ENCODE measurements at places on chromosomes 11 and 22.
A peak's percentile ranks its signal among the peaks of the same experiment; 100 is the strongest.

DNA sequence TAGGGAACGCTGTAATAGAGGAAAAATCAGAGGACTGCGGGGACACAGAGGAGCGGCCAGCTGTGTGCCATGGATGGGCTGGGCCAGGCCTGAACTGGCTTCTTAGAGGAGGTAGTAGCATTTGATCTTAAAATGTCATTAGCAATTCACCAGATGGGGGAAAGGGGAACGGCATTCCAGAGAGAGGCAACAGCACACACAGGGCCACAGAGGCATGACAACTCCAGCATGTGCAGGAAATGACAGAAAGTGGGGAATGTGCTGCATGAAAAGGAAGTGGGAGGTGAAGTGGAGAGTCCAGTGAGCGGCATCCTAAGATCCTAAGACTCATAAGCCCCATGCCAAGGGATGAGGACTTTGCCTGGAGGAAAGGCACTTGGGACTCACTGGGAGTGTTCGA, 69.0 kb downstream of the UBASH3B start:
- DNase-seq, result no peak

DNA sequence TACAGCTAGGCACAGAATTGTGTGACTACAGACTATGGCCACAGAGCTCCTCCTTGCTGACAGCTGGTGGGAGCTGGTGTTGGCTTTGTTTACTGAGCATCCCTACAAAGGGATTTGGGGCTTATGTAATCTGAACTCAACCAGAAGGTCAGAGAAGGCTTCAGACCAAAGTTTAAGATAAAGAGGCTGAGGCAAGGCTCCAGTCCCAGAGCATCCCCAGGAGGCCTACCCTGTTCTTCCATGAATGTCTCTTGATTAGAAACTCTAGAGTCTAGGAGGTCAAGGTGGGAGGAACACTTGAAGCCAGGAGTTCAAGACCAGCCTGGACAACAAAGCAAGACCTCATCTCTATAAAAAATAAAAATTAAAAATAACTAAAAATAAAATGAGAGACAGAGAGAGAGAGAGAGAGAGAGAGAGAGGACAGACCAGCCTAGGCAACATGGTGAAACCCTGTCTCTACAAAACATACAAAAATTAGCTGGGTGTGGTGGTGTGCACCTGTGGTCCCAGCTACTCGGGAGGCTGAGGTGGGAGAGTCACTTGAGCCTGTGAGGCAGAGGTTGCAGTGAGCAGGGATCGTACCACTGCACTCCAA, 125.5 kb upstream of the SERPIND1 start:
- DNase-seq, result no peak

GRCh38 chr11:22069844-22070243, 123.0 kb upstream of the ANO5 start:
- no peak for DNase-seq

DNA sequence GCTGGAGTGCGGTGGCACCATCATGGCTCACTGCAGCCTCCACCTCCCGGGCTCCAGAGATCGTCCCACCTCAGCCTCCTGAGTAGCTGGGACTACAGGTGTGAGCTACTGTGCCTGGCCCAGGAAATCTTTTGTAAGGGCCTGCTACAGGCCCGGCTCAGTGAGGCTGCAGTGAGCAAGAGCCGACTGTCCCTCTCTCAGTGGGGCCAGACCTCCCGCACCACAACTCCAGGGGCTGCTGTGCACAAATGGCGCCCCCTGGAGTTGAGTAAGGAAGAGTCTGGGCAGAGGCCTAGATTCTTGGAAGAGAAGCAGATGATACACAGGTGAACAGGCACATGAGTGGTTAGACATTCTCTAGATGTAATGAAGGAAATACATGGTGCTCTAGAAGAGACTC, 7.0 kb downstream of the SERHL2 start:
- no peak for DNase-seq

DNA sequence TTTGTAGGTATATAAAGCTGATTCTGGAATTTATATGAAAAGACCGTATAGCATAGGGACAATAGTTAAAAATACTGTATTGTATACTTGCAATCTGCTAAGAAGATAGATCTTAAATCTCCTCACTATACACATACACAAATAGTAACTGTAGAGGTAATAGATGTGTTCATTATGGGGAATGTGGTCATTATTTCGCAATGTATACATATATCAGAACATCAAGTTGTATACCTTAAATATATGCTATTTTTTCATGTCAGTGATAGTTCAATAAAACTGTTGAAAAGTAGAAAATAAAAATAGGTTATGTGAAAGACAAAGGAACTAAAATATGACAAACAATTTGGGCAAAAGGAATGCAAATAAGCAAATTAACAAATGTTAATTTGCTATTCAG, 35.2 kb upstream of the LIN7C start:
- DNase-seq, result no peak

- peak; percentile 5 for DNase-seq
Measured at GRCh38 chr11:33248416-33248971, 8.7 kb upstream of the HIPK3 start.

DNA sequence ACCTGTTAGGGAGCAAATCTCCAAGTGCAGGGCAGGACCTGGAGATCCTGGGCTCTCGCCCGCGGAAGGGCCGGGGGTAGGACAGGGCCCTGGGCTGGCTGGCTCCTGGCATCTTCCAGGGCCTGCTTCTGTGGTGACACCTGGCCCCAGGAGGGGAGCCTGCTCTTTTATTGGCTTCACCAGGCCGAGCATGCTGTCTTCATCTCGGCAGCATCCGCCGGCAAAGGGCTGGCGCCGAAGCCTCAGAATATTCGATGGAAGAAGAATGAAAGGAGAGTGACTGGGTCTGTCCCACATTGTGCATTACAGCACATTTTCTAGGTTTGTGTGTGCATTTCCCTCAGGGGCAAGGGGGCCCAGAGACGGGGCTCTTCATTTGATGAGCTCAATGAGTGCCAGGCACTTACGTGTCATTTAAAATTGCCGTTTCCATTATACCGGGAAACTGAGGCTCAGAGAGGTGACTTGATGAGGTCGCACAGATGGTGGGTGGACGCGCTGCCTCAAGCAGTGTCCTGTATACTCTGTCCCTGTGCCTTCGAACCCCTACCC, 70.0 kb downstream of the RBX1 start:
- no peak for DNase-seq

DNA sequence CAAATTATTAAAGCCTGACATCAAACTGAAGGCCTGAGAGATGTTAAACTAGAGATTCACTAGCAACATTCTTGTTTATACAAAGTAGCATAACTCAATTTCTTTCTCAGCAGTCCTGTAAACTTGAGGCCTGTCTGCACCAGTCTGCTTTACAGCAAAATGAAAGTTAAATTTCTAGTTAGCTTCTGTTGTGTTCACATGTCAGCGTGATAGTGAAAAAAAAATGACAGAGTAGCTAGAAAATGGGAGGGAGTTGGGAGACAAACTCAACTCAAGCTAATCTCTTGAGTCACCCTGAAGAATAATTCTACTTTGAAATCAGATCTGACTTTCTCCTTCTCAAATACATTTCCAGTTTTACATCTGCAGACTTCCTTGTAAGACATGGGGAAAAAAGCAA, 6.5 kb downstream of the RBFOX2 start:
- peak; percentile 42 for DNase-seq

- DNase-seq, result no peak
Measured at GRCh38 chr11:116310226-116310625, 462.6 kb downstream of the BUD13 start.

DNA sequence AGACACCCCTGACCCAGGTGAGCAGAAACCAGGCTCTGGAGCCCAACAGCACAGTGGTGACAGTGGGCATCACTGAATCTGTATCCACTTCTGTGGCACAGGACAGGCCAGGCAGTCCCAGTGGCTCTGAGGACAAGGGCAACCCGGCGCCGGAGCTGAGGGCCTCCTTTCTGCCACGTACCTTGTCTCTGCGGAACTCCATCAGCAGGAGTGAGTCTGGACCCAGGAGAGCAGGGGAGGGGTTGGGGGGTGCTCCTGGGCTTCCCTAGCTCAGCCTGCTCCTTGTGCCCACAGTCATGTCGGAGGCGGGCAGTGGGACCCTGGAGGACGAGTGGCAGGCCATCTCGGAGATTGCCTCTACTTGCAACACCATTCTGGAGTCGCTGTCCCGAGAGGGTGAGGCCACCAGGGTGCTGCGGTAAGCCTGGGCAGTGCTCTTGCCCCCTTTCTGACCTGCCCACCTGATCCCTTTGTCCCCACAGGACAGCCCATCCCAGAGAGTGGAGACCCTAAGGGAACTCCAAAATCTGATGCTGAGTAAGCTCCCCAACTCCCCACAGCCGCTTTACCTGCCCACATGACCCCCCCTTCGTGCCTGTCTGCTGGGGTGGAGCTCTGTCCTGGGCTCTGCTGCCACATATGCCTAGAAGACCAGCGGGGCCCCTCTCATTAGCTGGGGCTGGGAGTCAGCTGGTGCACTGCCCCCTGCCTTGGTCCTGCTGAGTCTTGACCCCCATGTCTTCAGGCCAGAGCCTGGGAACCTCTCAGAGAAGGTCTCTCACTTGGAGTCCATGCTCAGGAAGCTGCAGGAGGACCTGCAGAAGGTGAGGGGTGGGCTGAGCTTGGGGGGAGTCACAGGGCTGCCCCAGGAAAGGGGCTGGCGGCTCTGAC, 12.0 kb downstream of the SIPA1 start:
- no peak for DNase-seq

DNA sequence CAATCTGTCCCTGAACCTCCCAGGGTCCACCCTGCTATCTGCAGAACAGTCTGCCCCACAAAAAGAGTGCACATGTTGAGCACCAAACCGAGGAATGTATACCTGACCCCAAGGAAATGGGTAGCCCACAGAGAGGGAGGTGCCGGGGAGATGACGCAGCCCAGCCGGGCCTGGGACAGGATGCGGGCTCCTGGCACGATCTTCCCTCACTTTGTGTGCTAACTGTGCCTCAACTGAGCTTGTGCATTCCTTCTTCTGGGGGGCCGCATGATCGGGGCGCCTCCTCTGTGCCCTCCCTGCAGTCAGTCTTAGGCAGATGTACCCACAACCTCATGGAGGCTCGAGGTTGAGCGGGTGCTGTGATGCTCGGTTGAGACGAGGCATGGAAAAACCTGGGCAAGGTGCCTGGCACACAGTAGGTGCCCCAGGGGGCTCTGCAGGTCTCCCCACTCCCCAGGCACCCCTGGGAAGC, 2.4 kb downstream of the GAS2L1 start:
- no peak for DNase-seq

DNA sequence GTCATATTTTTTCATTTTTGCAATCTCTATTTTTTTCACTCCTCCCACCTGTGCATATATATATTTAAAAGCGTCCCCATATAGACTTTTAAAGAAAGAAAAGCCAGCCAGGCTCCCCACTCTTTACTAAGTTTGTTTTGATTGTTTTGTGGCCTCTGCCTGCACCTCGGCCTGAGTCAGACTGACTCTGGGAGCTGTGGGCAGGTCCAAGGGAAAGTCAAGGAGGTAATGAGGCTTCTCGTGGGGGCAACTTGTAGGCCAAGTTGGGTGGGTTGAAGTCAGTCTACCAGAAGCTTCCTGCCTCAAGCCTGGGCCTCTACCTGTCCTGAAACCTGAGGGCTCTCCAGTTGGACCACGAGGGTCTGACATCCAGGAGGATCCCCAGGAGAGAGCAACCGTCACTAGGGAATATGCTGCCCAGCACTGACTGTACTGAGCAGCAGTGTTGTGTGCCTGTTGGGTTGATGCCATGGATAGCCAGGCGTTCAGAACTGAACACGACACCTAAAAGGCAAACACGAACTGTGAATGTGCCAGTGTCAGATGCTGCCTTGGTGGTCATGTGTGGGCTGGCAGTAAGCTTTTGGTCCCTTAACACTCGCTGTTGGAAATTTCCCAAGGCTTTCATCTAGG, 58.8 kb downstream of the BMAL1 start:
- DNase-seq, result no peak

- DNase-seq, result no peak
Measured at GRCh38 chr22:22773979-22774604, 113.5 kb upstream of the IGLL5 start.

DNA sequence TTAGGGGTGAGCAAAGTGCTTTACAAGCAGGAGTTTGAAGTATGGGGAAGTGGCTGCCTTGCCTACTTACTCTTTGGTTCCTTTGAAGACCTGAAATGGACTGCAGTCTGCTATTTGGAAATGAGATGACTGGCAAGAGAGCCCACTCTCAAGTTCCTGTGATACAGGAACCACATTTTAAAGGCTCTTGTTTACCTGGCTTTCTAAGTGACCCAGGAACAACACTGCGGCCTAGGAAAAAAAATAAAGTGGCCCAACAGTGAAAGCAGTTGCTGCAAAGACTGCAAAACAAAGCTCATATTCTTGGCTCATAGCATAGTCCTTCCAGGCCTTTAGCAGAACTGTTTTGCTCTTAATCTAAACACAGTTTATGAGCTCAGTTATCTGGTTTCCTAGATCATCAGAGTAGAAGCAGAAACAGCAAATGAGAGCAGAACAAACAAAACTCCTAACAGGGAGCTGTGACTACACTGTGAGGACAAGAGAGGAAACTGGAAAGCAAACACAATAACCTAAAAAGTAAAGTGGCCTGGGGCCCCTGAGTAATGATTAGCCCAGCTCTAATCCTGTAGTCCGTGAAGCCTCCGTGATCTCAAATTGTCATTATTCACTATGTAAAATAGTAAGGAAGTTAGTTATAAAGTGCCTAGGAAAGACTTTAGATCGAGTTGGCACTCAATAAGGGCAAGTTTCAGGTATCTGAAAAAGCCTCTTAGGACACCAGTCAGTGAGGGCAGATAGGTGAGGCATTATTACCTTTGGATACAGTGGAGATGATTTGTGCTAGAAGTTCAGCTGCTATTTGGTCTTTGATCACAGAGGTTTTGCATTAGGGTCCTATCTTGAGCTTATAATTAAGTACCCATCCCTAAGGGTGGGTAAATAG, 11.5 kb downstream of the CCDC117 start:
- DNase-seq, result no peak

GRCh38 chr11:110029714-110030113, 63.5 kb upstream of the ZC3H12C start:
- no peak for DNase-seq

- no peak for DNase-seq
Measured at GRCh38 chr22:37896181-37896592, 9.9 kb upstream of the MICALL1 start.

GRCh38 chr11:1009991-1010390, 26.5 kb downstream of the MUC6 start:
- DNase-seq, result no peak

GRCh38 chr11:102436976-102437375, 15.6 kb downstream of the TMEM123 start:
- no peak for DNase-seq

DNA sequence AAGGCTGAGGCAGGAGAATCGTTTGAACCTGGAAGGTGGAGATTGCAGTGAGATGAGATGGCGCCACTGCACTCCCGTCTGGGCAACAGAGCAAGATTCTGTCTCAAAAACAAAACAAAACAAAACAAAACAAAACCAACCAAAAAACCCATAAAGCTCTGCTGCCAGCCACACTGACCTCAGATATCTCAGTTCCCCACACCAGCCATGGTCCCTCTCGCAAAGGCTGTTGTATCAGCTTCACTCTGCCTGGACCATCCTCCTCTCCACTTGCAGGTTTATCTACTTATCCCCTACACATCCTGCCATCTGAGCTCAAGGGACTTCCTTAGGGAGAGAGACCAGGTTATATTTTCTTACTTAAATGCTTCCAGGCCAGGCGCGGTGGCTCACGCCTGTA, 11.1 kb downstream of the BACE1-AS start:
- no peak for DNase-seq
